Stimulated activated CD4-positive, alpha-beta T cell treated with anti-CD3 and anti-CD28 coated beads, Interleukin-15, amount 100 ng/mL, for 1 hour (primary cell): ENCODE measurements at places on chromosomes 2 and 18.

DNA sequence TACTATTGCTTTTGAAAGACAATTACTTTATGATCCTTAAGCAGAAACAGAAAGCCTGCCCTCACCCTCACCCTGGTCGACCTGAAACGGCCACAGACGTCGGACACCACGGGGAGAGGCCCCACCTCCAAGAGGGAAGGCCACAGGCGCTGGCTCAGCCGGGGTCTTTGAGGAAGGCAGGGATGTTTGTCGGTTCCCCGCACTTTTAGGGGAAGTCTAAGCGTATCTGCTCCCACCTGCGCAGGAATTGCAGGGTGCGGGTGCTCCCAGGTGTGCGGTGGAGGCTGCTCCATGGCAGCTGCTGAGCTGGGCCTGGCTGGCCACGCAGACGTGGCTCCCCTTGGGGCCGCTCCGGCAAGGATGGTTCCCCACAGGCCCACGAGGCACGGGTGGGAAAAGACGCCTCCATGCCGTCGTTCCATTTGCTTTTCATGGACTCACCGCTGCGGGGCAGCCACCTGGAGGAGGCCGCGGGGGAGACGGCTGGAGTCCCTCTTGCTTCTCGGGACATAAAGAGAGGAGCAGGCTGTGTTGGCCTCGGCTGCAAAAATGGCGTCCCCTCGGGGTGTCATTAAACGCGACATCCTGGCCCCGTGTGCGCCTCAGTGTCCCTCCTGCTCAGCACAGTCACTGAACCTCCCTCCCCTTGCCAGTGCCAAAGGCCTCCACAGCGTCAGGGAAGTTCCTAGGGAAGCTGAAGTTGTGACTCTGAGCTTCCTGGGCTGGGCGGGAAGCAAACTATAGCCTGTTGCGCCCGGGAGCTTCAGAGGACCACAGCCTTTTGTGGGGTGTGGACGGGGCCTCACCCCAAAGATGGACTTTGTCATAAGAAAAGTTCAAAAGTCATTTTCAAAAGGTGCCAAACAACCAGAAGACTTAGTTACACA is 63.4 kb downstream of the NFATC1 start:
- DNase-seq: no peak

GRCh38 chr2:198016243-198016642 is 211.8 kb downstream of the PLCL1 start:
- no peak for DNase-seq

DNA sequence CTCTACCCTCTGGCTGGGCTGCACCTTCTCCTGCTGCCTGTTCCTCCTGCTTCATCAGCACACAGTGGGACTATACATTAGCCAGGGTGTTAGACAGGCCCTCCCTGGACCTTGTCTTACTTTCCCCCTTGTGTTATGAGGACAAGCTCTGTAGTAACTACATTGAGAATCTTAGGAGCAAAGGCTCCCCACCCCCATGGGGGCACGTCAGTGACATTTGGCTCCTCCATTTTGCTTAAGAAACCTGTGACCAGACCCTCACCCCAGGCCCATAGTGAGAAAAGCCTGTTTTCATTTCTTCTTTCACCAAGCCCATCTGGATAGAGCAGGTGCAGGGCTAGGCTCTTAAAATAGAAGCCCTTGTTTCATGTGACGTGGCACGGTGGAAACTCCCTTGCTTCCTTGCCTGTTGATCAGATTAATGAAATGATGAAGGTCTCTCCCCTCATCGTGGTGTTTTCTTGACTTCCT is 146.7 kb downstream of the RPIA start:
- DNase-seq: no peak

- DNase-seq: no peak
Observed at GRCh38 chr2:25035537-25036220, 6.2 kb upstream of the EFR3B start.

DNA sequence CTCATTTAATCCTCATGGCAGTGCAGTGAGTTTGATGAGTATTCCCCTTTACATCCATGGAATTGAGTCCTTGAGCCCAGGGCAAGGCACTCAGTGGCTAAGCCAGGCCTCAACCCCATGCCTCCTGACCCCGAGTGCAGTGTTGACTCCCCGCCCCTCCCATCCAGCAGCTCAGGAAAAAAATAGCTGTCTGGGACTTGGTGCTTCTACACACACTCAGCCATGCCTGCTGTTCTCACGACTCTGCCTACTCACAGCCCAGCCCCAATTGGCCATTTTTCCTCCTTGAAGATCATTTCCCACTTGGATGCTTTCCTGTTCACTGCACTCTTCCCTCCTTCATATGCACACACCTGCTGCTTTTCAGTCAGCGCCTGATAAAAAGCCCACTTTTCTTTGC is 8.8 kb downstream of the FOSL2 start:
- no peak for DNase-seq

DNA sequence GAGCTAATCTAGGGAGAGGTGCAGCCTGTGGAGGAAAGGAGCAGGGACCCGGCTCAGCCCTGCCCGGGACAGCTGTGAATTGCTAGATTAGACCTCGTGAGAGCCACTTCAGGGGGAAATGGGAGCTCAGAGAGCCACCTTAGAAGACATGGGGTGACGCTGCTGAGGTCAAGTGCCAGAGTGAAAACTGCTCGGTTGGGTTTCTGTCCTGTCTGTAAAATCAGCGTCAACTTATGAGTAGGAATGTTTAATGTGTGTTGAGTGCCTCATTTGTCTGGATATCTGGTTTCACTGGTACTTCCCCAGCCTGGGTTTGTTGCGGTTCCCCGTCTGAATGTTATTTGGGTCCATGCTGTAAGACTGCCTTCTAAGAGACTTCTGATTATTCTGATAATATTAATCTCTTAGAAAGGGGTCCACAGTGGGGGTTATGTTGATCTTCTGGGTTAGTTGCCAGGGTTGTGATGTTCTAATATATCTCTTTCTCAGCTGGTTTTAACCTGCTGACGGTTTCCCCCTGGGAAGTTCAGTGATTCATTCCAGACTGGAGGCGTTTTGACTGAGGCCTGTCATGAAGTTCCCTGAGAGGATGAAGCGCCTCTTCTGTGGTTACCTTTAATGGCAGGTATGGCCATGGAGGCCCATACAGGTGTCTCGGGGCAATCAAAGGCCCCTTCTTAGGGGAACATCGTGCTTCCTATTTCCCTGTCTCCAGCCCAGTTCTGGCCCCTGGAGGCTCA is 175.9 kb downstream of the SH3RF3 start:
- DNase-seq: no peak

DNA sequence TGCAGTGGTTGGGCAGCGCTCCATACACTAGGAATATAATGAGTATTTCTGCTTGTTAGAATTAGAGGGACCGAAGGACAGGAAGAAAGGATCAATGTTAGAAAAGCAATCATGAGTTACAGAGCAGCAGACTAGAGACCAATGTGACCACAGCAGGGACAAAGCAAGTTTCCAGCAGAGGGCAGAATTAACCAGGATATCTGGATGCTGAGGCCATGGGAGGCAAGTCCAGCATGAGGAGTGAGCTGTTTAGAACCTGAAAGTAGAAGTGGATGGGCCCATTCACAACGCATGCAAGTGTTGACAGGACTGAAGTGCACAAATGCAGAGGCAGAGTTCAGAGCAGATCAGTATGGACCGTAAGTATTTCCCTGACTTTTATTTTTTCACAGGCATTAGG is 910.4 kb upstream of the GYPC start:
- DNase-seq: no peak

DNA sequence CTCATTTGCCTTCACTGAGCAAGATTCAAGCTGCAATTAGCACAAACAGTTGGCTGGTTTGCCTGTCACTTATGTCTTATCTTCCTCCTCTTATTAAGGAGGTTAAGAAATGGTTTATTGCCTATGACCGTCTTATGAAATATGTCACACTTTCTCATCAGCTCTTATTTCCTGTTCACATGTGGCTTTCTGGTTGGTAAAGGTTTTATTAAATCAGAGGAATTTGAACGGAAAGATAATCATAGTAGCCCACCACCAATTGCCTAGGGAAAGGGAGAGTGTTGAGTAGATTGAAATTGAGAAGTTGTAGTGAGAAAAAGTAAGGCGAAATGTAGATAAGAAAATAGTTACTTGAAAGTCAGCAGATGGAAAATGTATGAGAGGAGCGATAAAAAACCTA is 4.2 kb upstream of the IL1R1 start:
- no peak for DNase-seq

DNA sequence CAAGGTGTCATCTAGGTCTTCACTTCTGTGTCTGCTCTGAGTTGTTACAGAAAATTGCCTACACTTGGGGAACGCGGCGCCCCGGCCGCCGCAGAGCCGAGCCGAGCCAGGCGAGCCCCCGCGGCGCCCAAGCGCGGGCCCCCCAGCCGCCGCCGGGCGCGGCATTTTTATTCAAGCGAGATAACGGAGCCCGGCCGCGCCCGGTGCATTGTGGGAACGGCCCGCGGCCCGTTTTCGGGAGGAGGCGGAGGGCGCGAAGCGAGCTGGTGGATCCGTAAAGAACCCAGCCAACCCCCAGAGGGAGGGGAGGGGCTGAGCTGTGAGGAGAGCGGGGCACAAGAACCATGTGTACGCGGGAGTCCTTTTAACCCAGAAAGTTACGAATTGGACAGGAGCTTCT is 191.8 kb downstream of the FTCDNL1 start:
- DNase-seq: no peak
